DMS153 (cell line): ENCODE measurements at places on chromosomes 6 and 20.

DNA sequence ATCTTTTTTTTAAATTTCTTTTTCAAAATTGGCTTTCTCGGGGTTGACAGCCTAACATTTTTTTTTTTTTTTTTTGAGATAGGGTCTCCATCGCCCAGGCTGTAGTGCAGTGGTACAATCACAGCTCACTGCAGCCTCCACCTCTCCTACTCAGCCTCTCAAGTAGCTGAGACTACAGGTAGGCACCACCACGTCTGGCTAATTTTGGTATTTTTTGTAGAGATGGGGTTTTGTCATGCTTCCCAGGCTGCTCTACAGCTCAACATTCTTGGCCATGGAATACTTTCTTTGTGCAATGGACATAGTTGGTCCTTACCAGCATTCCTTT is 6.4 kb upstream of the CTNNBL1 start:
- no peak for DNase-seq

GRCh38 chr6:69622924-69623323 is 173.9 kb downstream of the LMBRD1 start:
- no peak for DNase-seq

- no peak for DNase-seq
These were observed 87.2 kb upstream of the ADTRP start for GRCh38 chr6:11865680-11866300.

- no peak for DNase-seq
These were observed 20.4 kb downstream of the NR2E1 start for GRCh38 chr6:108186226-108186625.
